Caki2 (cell line): ENCODE measurements at places on chromosomes 7 and 10.

DNA sequence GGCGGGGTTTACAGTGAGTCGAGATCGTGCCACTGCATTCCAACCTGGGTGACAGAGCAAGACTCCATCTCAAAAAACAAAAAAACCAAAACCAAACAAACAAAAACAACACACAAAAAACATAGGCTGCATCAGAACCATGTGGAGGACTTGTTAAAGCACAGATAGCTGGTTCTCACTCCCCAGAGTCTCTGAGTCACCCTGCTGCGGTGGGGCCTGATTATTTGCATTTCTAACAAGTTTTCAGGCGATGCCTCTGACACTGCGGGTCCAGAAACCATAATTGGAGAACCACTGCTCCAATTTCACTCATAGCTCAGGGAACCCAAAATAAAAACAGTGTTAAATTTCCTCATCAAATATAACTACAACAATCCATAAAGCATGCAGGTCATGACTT, 816.7 kb downstream of the MAGI2 start:
- DNase-seq, result no peak

GRCh38 chr7:1765336-1765735, 95.3 kb downstream of the ELFN1 start:
- no peak for DNase-seq

DNA sequence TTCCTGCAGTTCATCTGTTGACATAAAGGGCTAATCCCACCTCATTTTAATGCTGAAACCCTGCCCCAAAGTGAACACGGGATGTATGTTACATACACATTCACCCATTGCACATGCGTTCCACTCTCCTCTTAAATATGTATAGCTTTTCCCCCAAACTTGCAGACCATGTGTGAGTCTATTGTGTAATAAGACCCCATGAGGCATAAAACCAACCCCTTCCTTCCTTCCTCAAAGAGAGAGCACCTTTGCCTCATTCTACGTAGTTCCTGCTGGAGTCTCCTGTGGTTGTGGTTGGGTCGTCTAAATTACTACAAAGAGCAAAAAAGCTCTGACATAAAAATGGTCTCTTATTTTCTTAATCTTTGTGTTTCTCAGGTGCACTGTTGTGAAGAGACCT, 345.7 kb upstream of the KLF6 start:
- no peak for DNase-seq

GRCh38 chr10:84654671-84655070, 326.3 kb downstream of the CCSER2 start:
- no peak for DNase-seq

- DNase-seq, result no peak
Observed at GRCh38 chr10:89684604-89685003, 16.8 kb upstream of the KIF20B start.

DNA sequence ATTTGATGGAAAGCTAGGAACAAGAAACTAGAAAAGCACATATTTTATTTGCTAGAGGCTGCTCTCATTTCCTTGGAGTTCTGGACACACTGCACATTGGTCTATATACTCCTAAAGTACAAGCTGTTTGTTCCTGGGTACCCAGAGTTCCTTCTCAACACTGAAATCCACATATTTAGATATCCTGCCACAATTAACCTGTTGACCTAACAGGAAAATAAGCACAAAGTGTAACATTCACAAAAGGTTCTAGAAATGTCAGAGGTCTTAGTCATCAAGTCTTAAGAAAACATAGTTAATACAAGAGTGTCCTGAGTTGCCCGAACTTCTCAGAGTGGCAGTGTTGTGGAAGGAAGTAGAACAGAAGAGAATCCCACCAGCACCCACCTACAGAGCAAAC, 115.6 kb downstream of the ELMO1 start:
- no peak for DNase-seq

- no peak for DNase-seq
Observed at GRCh38 chr10:20429742-20430141, 467.4 kb downstream of the NEBL start.

DNA sequence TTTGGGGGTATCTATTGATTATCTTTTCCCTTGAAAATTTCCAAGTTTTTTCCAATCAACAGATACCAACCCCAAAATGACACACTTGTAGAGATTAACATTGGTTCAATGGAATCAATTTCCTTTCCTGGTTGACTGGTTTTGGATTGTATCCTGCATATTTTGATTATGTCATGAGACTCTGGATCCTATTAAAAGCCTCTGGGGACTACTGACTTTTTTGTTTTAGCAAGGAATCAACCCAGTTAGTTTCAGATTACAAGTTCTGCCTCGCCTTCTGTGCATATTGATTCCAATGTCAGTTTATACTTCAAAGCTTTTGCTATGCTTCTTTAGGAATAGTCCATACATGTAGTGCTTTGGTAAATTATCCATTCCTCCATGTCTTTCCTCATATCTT, 29.2 kb downstream of the COPG2 start:
- no peak for DNase-seq

DNA sequence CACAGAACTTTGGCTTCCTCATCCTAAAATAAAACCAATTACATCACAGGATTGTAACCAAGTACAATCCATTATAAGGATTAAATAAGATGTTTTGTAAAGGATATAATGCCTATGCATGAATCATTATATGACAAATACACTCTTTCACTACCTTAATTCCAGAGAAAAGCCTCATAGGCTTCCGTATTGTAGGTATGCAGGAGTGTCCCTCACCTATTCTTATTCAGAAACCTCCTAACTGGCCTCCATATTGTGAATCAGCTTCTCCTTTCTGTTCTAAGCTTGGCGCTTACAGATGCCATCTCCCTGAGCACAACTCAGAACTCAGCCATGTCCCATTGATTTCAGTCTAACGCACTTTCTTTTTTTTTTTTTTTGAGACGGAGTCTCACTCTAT, 69.6 kb upstream of the CAPZA2 start:
- no peak for DNase-seq

DNA sequence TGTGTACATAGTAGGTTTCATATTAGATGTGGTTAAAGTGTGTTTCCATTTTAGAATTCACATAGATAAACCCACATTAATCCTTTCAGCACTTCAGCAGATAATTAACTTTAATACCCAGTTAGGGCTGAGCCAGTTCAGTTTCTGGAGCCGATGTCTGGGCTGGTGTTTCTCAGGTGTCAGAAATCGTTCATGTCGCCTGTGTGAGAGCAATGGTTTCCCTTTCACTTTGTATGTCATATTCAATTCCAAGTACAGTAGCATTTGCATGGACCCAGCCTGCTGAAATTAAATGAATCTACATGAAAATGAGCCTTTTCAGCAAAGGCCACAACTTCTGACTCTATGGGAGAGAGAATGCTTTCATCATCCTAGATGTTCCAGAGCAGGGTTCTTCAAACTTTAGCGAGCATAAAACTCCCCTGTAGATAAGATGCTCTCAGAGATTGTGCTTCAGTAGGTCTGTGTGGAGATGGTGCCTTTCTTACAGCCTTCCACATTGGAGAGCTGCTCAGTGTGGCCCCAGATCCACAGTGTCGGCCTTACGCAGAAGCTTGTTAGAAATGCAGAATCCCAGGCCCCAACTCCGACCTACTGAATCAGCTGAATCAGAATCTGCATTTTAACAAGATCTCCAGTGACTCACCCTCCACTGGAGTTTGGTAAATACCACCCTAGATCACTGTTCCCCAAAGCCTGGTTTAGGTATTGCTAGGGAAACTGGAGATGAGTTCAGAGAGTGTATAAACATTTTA, 19.6 kb downstream of the WIPF3 start:
- no peak for DNase-seq

DNA sequence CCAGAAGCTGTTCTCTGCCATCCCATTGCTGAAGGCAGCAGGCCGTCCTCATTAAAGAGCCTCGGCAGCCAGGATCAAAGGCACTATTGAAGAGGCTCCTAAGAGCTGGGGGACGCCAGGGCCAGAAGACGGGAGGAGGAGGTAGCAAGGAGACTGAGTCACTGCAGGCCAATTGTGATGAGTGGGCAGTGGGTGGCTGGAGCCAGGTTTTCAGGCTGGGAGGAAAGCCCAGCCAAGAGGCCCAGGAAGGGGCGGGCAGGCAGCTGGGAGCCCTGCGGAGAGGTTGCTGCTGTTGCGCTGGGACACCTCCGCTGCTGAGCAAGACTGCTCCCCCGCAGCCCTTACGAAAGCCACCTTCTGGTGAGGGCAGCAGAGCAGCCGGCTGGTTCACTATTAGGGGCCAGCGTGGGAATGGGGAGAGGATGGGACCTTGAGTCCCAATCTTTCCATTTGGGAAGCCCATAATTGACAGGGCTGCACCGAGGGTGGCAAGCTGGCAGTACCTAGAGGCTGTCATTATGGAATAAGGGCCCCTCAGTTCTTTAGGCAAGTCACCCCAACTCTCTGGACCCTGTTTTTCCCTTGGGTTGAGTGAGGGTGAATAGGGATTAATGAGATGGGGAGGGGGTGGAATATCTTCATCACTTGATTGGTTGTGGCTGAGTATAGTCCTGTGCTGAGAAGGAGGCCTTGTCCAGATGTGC, 48.4 kb downstream of the UNC5B start:
- DNase-seq, result no peak

DNA sequence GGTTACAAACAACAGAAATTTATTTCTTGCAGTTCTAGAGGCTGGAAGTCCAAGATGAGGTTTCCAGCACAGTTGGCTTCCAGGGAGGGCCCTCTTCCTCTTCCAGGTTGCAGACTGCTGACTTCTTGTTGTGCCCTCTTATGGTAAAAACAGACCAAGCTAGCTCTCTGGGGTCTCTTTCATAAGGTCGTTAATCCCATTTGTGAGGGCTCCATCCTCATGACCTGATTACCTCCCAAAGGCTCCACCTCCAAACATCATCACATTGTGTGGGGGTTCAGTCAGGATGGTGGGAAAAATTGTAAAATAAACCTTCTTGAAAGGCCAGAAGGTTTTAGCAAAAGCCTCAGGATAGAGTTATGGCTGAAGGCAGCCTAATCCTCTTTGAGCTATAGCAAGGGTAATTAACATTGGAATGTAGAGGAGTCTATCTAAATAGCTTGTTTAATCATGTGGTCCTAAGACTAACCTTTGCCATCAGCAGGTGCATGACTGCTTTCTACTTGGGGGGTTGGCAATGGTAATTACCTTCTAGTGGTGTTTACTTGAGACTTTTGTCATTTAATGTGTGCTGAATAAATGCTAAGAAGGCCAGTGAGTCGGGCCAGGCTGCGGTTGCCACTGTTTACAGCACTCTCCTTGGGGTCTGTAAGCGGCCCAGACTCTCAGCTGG, 80.8 kb downstream of the PPP1R17 start:
- DNase-seq, result no peak

DNA sequence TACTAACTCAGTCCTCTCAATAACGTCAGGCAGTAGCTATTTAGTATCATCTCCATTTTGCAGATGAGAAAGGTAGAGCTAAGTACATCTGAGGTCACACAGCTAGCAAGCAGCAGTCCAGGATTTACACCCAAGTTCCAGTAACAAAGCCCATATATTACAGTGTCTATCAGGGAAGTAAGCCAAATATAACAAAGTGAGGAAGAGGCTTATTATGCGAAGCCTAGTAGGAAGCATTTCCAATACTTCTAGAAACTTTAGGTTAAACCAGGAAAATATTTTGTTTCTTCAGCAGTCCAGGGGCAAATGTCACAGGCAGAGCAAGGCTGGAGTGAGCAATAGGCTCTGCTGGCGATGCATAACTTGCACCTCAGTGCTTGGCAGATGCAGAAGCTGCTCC, 53.9 kb downstream of the NOC3L start:
- DNase-seq, result no peak

- no peak for DNase-seq
Observed at GRCh38 chr10:77498829-77499228, 138.8 kb downstream of the KCNMA1 start.
